ENCODE measurements at places on chromosomes 2 and 18. TPM values are rescaled to one million over a fixed set of nuclear protein-coding genes. Genes with fewer than 3 reads are reported as not detected.

DNA sequence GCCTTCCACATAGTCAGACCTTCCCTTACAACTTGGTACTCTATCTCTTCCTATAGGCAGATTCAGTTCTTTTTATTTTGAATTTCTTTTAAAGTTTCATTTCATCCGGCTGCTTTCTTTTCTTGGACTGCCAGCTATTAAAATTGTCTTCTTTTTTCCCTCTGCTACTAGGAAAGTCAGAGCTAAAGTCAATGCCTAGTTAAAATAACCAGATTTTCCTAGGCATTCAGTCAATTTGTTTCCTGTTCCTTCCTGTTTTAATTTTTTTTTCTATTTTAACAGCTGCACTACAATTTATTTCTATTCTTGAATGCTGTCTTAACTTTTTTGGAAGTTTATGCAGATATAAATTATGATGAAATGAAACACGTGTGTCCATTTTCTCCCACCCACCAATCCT is 84.8 kb downstream of the EVA1A start:
- no peaks in the 10 kb centered on the region for H3K36me3 ChIP-seq
- H3K4me3 ChIP-seq = no peak overlapping the region
- no peak for DNase-seq
- H3K27ac ChIP-seq = no peak overlapping the region
- H3K27me3 ChIP-seq = no peaks in the 10 kb centered on the region

DNA sequence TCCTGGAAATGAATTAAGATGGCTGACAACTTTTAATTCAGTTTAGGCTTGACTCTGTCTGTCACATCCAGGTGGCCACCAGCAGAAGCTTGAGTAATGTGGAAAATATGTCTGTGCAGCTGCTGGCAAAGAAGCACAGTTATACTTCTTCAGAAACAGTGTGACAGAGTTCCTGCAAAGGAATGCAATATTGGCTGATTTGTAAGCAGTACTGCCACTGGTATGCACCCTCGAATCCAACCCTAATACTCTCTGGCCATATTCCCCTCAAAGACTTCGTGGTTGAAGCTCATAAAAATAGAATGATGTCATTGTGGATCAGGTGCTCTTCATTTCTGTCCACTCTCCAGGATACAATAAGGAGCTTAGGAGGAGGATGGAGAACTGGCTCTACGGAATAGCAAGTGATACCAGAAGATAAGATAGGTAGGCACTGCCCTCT is 86.2 kb downstream of the METTL8 start:
- peaks cover 10% of the 10 kb centered on the region for H3K36me3 ChIP-seq
- H3K27me3 ChIP-seq = no peaks in the 10 kb centered on the region
- DNase-seq = no peak
- H3K27ac ChIP-seq = no peak overlapping the region
- H3K4me1 ChIP-seq = no peaks in the 10 kb centered on the region

DNA sequence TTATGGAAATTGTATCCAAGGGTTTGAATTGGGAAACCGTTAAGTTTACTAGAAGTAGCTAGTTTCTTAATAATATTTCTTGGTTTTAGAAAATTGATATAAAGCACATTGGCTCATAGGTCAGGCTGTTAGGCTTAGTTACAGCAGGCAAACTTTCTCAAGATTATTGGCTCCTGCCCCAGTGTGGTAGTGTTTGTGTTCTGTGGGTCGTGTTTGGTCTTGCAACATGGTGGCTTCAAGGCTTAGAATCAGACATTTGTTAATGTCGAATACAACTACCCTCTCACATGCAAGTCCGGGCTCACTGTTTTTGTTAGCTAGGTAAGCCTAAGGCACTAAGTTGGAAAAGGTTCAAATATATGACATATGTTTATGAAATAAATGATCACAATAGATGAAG is 19.6 kb downstream of the CERS6 start:
- H3K4me3 ChIP-seq = no peak overlapping the region
- peaks cover 33% of the 10 kb centered on the region for H3K4me1 ChIP-seq
- no peaks in the 10 kb centered on the region for H3K36me3 ChIP-seq
- DNase-seq = no peak
- no peak overlapping the region for H3K27ac ChIP-seq

- H3K4me3 ChIP-seq = no peak overlapping the region
- H3K27ac ChIP-seq = no peak overlapping the region
- DNase-seq = peak; percentile 61
Measured at GRCh38 chr2:206918263-206918662, 21.1 kb upstream of the CPO start.

- H3K4me1 ChIP-seq = peaks cover 13% of the 10 kb centered on the region
- H3K4me3 ChIP-seq = peak within 1 kb of the TSS; percentile 65
Measured at GRCh38 chr2:10079870-10080535, at the start of gene CYS1. TSS of gene CYS1 (minus strand) at chr2:10080411. CDS start at chr2:10080223, 188 bp downstream.

ACTG2 gene
- total RNA-seq = 8.8 TPM

DNA sequence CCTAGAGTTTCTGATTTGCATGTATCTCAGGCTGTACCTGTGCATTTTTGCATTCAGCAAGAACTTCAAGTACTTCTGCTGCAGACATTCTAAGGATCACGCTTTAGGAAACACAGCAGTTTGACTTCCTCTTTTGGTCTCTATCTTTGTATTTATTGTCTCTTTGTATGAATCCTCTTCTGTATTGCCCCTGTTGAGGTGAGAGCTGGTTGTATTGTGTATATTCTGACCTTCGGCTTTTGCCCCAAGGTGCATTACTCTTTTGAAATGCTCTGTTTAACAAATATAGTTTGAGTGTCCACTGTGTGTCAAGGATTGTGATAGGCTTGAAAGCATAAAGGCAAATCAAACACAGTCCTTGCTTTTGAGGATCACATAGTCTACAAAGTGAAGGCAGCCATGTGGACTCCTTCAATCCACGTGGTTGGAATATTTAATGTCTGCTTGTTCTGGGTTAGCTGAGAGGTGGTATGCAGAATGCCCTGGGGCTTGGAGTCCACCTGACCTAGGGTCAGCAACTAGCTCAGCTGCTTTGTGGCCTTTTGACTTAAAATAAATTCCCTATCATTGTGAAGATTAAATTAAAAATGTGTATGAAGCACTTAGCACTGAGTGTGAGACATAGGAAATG is 108.1 kb downstream of the LYPD6 start:
- DNase-seq = no peak
- no peak overlapping the region for H3K4me3 ChIP-seq
- no peaks in the 10 kb centered on the region for H3K27me3 ChIP-seq
- H3K27ac ChIP-seq = no peak overlapping the region
- H3K4me1 ChIP-seq = no peaks in the 10 kb centered on the region

GRCh38 chr2:171391532-171391931 is 42.3 kb downstream of the METTL8 start:
- peaks cover 49% of the 10 kb centered on the region for H3K4me1 ChIP-seq
- H3K27ac ChIP-seq = no peak overlapping the region
- no peak for DNase-seq
- no peaks in the 10 kb centered on the region for H3K36me3 ChIP-seq
- no peaks in the 10 kb centered on the region for H3K27me3 ChIP-seq
- no peak overlapping the region for H3K4me3 ChIP-seq

GRCh38 chr18:22683196-22683676 is 249.9 kb upstream of the RBBP8 start:
- H3K4me1 ChIP-seq = no peaks in the 10 kb centered on the region
- H3K4me3 ChIP-seq = no peak overlapping the region
- no peaks in the 10 kb centered on the region for H3K27me3 ChIP-seq
- H3K36me3 ChIP-seq = no peaks in the 10 kb centered on the region
- DNase-seq = no peak

DNA sequence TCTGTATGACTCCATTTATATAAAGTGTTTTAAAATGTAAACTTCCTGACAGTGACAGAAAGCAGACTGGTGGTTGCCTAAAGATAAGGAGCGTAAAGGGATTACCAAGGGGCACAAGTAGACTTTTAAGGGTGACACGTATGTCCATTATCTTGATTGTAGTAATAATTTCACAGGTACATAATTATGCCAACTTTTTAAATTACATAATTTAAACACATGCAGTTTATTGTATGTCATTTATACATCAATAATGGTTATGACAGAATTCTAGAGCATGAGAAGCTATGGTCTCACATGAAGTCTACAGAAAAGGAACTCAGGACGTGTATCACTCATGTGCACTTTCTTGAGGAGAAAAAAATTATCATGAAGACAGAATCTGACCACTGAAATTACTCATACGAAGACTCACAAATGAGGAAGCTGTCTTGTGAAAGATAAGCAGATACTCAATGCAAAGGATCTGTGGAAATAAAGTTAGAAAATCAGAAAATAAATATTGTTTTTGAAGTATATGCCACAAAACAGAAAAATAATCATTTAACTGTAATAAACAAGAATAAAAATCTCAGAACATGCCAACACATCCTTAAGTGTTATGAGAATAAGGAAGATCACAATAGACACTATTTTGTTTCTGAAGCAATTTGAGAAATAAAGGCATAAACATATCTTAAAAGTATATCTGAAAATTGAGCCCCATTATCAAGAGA is 84.4 kb downstream of the TMEM131 start:
- peaks cover 4% of the 10 kb centered on the region for H3K4me1 ChIP-seq
- no peaks in the 10 kb centered on the region for H3K27me3 ChIP-seq
- no peak for DNase-seq

DNA sequence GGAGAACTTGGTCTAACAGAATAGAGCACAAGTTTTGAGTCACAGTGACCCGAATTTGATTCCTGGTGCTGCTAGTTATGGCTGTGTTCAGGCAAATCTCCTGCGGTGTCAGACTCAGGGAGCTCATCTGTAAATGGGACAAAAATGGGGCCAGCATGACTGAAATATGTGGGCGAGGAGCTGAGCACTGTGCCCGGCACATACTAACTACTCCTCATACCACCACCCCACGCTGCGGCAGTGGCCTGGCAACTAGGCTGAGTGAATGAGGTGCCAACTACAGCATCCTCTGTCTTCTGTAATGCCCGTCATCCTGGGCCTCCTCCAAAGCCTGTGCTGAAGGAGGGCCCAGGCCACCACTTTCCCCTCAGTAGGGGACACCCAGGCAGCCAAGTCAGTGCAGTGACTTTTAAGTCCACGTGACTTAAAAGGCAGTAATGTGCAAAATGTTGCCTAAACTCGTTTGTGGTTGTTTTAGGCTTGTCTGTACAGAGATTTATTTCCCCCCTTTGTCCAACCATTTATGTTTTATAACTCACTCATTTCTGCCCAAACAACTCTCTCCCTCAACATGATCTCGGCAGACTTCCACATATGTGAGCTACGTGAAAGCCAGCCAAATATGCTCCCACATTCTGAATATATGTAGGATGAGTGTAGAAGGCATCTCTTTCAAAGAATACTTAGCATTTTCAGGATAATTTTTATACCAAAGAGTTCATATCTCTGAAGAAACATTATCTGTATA is 773.7 kb downstream of the TSN start:
- no peaks in the 10 kb centered on the region for H3K36me3 ChIP-seq
- DNase-seq = no peak
- no peak overlapping the region for H3K4me3 ChIP-seq

- no peak overlapping the region for H3K27ac ChIP-seq
- H3K4me1 ChIP-seq = peaks cover 17% of the 10 kb centered on the region
- no peaks in the 10 kb centered on the region for H3K27me3 ChIP-seq
- H3K36me3 ChIP-seq = no peaks in the 10 kb centered on the region
Measured at GRCh38 chr2:69578198-69578540, 65.4 kb downstream of the AAK1 start.

DNA sequence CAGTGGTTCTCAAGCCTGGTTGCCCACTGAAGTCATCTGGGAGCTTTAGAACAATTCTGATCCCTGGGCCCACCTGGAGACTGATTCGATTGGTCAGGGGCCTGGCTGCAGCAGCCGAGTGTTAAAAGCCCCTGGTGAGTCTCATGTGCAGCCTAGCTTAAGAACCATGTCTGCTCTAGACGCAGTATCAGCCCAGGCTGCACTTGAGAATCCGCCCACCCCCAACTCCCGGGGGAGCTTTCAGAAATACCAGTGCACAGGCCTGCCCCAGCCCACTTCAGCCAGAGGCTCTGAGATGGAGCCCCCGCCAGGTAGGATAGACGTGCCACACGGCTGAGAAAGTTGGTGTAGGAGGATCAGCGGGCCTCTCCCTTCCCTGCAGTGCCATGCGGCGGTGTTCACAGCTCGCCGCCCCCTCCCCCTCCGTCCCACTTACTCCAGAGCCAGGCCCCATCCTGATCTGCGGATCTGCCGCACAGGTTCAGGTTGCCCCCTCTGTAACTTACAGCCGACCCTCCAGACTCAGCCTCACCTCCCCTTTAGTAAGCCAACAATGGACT is 209.0 kb upstream of the RAB12 start:
- no peaks in the 10 kb centered on the region for H3K27me3 ChIP-seq
- DNase-seq = no peak
- H3K36me3 ChIP-seq = no peaks in the 10 kb centered on the region
- H3K4me3 ChIP-seq = no peak overlapping the region
- no peak overlapping the region for H3K27ac ChIP-seq
- H3K4me1 ChIP-seq = peaks cover 8% of the 10 kb centered on the region

DNA sequence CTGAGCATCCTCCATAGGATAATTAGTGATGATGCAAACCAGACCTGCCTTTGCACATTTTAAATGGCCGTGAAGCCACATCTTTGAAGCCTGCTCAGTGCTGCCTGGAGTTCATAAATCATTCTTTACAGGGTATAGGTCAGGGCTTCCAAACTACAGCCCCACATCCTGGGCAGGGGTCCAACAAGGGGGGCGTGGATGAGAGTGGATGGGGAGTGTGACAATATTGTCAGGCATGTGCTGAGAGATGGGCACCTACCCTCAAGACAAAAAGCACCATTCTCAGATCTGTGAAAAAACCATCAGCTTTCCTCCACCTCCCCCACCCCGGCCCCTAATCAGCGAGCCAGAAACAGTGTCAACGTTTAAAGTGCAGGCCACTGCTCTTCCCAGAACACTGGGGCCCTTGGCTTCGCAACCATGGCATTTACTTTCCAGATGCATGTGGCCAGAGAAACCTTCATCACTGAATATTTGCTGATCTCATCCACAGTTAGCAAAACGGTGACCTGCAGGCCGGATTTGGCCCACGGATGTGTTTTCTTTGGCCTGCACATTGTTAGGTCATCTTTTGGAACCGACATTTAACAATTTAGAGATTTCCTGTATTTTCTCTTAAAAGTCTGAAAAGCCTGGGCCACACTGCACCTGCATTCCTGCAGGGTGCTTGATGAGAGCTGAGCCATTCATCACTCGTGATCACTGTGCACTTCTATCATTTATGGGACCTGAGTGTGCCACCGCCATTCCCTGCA is 130.7 kb downstream of the ANKRD44 start:
- no peaks in the 10 kb centered on the region for H3K27me3 ChIP-seq
- H3K4me1 ChIP-seq = no peaks in the 10 kb centered on the region
- no peak for DNase-seq
- H3K36me3 ChIP-seq = no peaks in the 10 kb centered on the region
- no peak overlapping the region for H3K27ac ChIP-seq

SAG gene
- not detected for total RNA-seq

POTEI gene
- 0.56 TPM for total RNA-seq

TNFAIP6 gene
- 3.2 TPM for total RNA-seq

GRCh38 chr2:152385650-152386049 is 50.7 kb downstream of the FMNL2 start:
- no peak for DNase-seq
- H3K27me3 ChIP-seq = no peaks in the 10 kb centered on the region
- H3K36me3 ChIP-seq = no peaks in the 10 kb centered on the region
- peak overlapping the region; percentile 47 for H3K27ac ChIP-seq
- H3K4me1 ChIP-seq = peaks cover 30% of the 10 kb centered on the region
- no peak overlapping the region for H3K4me3 ChIP-seq

GRCh38 chr2:118847762-118848172 is 319 bp upstream of the EN1 start:
- H3K27ac ChIP-seq = no peak overlapping the region
- H3K36me3 ChIP-seq = no peaks in the 10 kb centered on the region
- H3K4me3 ChIP-seq = peak overlapping the region; percentile 60

- H3K27me3 ChIP-seq = peaks cover 19% of the 10 kb centered on the region
- H3K36me3 ChIP-seq = no peaks in the 10 kb centered on the region
- H3K27ac ChIP-seq = no peak overlapping the region
- no peak overlapping the region for H3K4me3 ChIP-seq
Measured at GRCh38 chr2:9945596-9945995, 5.9 kb upstream of the GRHL1 start.
